ENCODE measurements at places on chromosomes 11 and 22. TPM values are rescaled to one million over a fixed set of nuclear protein-coding genes. Genes with fewer than 3 reads are reported as not detected.

SPON1 gene
- total RNA-seq: 0.31 TPM

GRCh38 chr11:73946798-73947458 lies 3.9 kb upstream of the DNAJB13 start:
- H3K36me3 ChIP-seq: no peaks in the 10 kb centered on the region
- H3K4me1 ChIP-seq: no peaks in the 10 kb centered on the region
- H3K4me3 ChIP-seq: no peak overlapping the region
- H3K27me3 ChIP-seq: no peaks in the 10 kb centered on the region
- no peak for DNase-seq
- H3K27ac ChIP-seq: no peak overlapping the region

SLC17A6 gene
- not detected for total RNA-seq

SLC6A5 gene
- not detected for total RNA-seq

- peaks cover 2% of the 10 kb centered on the region for H3K27me3 ChIP-seq
- no peaks in the 10 kb centered on the region for H3K36me3 ChIP-seq
- H3K4me3 ChIP-seq: no peak overlapping the region
- DNase-seq: no peak
These were observed 60.8 kb downstream of the ARHGAP32 start for GRCh38 chr11:129131316-129131715.

STARD10 gene
- 14.8 TPM for total RNA-seq

DNA sequence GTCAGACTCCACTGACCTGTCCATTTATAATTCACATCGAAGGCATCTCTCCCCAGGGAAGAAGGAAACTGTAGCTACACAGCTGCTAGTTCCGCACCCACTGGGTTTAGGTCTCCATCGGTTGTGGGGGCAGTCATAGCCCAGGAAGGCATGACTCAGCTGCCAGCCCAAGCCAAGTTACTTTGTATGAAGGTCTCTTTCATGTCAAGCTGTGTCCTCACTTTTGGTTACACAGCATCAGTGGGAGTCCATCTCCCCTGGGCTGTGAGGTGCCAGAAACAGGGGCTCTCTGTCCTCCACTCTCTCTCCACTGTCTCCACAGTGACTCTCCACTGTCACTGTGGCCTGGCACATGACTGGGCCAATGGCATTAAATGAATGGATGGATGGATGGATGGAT lies 585.2 kb downstream of the BRD1 start:
- DNase-seq: no peak
- no peaks in the 10 kb centered on the region for H3K4me1 ChIP-seq
- no peak overlapping the region for H3K4me3 ChIP-seq
- no peak overlapping the region for H3K27ac ChIP-seq
- H3K36me3 ChIP-seq: no peaks in the 10 kb centered on the region

DBX1 gene
- total RNA-seq: not detected

DNA sequence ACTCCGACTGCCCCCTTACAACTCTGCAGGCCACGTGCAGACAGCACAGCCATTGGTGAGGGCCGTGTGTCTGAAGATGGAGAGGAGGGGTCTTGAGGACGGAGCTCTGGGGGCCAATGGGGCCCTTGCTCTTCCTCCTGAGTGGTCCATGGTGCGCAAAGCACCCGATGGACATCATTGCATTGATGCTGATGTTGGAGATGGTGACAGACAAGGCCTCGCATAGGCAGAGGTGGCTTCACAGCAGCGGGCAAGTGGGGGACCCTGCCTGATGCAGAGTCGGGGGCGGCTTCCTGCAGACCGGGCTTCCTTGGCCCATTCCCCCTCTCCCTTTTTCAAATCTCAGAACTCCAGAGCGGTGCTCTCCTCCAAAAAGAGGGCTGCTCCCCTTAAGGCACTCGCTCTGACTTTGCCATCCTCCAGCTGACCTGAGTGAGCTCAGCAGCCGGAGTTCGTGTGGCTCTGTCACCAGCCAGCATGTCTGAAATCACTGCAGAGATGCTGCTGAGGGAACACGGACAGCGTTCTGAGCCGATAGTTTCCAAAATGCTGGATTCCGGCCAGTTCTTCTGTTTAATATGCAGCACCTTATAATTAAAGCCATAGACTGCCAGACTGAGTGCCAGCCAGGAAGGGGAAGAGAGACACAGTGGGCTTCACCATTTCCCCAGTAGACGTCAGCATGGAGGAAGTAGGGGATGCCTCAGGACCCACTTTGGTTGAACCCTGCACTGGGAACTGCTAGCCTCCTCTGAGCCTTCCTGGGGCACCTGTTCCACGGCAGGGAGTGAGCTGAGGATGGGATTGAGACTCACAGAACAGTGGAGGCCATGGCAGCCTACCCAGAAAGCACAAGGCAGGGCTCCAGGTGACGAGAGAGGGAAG lies 278.2 kb downstream of the BRD1 start:
- H3K27me3 ChIP-seq: no peaks in the 10 kb centered on the region
